ENCODE measurements at places on chromosomes 2 and 18.

- DNase-seq = no peak
Observed at GRCh38 chr2:171521361-171522051, 768 bp upstream of the CYBRD1 start.

DNA sequence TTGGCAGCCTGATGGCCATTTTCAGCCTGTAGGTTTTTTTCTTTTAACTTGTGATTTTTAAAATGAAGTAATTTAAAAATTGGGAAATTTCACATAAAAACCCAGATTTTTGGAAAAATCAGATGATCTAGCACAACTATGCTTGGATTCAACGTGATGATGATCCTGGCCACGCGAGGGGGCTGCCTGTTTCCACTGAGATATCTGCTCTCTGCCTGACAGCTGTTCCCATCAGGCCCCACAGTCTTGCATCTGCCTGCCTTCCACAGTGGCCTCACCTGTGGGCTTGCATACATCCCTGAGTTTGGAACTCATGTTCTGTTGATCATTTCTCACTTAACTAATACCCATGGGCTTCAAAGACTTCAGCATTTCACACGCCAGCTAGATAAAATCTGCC, 92.1 kb upstream of the FZD5 start:
- DNase-seq = no peak

DNA sequence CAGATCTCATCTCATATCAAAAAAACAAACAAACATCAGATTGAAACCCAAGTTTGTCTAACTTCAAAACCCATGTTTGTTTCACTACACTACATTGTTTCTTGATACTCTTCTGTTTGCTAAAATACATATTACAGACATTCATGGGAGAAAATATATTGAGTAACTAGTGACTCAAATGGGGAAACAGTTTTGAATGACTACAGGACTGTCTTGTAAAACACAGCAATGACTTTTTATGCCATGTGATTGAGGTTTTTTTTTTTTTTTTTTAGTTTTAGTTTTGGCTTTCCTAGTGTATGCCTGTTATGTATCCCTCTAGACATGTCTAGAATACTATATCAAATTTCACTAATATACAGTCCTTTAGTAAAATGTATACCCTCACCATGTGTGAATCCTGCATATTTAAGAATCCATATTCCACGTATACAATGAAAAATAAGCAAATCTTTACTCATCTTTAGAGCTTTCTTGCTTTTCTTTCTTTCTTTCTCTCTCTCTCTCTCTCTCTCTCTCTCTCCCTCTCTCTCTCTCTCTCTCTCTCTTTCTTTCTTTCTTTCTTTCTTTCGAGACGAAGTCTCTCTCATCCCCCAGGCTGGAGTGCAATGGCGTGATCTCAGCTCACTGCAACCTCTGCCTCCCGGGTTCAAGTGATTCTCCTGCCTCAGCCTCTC, 46.6 kb upstream of the SERTAD2 start:
- peak; percentile 41 for DNase-seq

DNA sequence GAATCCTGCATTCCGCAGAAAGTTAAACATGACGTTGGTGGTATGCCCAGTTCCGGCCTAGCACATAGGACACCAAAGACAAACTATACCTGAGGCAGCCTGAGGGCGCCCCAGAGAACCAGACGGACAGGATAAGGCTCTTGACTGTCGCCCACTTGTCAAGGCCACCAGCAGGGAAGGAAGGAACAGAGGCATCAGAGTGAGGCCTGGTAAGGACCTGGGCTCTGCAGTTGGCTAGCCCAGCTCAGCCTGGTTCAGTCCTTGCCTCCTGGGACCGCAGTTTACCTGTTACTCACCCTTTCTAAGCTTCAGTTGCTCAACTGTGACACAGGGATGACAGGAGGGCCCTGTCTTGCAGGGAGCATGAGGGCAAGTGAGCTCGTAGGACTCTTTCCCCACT, 82.1 kb downstream of the ACTR2 start:
- no peak for DNase-seq

DNA sequence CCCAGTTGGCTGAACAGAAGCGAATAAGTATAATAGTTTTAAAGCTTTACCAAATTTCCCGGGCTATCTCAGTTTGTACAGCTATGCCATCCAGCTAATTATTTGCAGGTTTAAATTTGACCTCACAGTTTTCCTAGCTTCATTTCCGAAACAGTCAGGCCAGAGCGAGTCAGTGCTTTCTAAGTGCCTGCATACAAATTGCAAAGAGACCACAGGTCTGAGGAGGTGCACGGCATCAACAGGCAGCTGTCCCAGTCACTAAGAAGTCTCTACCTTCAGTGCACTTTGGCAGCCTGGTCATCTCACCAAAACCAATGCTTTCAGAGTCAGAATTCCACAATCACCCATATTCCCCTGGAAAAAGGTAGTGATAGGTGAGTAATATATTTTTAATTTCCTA, 51.9 kb downstream of the LAMA1 start:
- DNase-seq = no peak

- DNase-seq = no peak
Observed at GRCh38 chr18:46793565-46793964, 36.7 kb upstream of the ST8SIA5 start.

DNA sequence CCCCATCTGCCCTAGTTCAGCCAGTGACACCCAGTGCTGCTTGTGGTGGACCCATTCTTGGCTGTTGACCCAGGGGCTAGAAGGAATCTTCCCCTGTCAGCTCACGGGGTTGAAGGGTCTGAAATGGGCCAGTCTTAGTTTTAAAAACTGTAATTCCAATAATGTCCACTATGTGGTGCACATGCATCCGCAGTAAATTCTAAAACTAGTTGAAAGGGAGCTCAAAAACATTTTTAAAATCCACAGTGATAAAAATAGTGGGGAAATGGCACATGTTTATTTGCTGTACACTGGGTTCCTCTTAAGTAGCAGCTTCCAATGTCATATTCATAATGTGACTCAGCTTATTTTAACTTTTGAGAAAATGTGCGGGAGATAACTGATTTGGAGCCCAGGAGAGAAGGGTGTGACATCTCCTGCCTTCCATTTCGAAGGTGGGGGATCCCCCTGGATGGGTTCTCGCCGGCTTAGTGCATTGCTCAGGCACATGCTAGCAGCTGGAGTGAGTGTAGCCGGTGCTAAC, 32.8 kb downstream of the GRHL1 start:
- DNase-seq = peak; percentile 75

DNA sequence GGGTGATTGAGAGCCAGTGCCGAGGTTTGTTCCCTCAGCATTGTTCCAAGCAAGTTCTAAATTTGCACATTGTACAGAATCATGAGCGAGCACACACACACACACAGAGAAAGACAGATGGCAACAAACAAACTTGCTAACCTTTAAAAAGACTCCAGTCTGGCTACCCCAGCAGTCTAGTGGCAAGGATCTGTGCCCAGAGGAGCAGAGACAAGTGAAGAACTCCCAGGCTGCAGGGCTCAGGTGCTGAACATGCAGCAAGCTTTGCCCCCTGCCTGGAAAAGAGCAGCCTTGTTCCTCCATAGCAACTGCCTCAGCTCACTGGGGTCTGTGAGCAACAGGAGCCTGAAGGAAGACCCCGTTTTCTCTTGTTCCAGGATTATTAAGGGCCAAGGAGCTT, 169.2 kb upstream of the CCDC68 start:
- no peak for DNase-seq

DNA sequence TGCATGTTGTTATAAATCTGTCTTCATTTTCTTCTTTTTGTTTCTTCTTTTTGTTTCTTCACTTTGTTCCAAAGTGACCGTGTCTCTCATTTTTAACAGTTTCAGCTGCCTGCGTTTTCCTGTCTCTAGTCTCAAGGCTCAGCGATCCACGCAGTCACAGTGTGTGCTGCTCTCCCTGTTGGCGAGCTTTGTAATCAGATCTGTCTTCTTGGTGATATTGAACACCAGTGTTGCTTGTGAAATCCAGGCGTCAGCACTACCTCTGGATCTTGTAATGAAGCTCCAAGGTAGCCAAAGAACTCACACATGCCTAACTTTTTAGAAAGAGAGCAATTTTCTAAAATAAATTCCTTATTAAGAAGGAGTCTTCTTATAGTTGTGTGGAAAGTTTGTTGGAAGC, 13.2 kb downstream of the SNTG2 start:
- no peak for DNase-seq

- DNase-seq = no peak
Observed at GRCh38 chr2:240597054-240597418, 10.5 kb downstream of the CAPN10 start.

GRCh38 chr18:33580546-33580945, 2.5 kb downstream of the ASXL3 start:
- no peak for DNase-seq

- DNase-seq = peak; percentile 56
Observed at GRCh38 chr2:43040084-43040854, 186.1 kb downstream of the ZFP36L2 start.

GRCh38 chr2:96261328-96262003, 4.3 kb downstream of the TMEM127 start:
- DNase-seq = no peak

GRCh38 chr18:25187521-25188192, 164.3 kb downstream of the ZNF521 start:
- DNase-seq = no peak

GRCh38 chr2:213751446-213751845, 467.2 kb downstream of the SPAG16 start:
- DNase-seq = peak; percentile 57

DNA sequence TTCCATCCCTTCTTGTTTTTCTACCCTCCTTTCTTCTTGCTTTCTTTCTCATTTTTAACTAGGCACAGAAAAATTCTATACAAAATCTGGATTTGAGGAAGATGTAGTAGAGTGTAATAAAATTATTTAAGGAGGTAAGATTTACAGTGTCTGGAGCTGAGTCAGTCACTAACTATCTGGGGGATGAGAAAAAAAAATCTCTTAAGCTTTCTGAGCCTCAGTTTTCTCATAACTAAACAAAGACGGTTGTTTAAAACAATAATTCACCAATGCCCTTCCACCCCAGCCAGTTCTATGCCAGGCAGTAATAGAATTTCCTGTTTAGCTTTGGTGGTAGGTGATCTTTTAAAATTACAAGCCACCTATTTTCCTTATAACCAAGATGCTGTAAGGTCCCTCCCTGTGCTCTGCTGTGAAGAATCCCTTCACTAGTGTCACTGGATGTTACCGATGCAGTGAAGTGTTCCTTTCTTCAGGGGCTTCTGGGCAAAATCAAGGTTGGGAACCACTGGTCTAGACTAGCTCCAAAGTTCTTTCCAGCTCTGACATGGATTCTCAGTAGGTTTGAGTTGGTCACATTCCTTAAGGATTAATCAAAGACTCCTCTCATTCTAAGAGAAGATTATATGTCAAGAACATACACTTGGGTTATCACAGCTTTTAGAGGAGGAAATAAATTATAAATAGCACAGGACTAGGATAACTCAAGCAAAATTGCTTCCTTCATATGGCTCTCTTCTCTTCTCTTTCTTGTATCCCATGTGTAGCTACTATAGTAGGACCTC, 289.0 kb downstream of the CDH2 start:
- DNase-seq = no peak
